ENCODE measurements at places on chromosomes 3 and 15.

GRCh38 chr3:114542359-114542758 is 248.5 kb downstream of the TIGIT start:
- no peak for DNase-seq

DNA sequence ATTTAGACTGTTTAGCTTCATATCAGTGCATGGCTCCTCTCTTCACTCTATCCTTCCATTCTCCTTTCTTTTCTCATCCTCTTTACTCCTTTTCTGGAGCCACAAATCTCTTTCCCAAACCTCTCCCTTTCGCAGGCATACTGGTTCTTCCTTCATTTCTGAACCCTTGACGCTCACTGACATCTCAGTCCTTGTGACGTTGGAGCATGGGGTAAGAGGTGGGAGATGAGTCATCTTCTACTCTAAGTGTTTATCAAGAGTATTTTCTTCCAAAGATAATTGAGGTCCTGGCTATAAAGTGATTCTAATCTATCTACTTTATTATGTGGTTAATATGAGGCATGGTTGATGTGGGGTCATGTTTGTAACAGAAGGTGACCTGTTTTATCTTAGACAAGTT is 414.2 kb downstream of the AGBL1 start:
- no peak for DNase-seq

GRCh38 chr3:186413615-186414415 is 51.8 kb upstream of the DGKG start:
- DNase-seq = peak; percentile 33

DNA sequence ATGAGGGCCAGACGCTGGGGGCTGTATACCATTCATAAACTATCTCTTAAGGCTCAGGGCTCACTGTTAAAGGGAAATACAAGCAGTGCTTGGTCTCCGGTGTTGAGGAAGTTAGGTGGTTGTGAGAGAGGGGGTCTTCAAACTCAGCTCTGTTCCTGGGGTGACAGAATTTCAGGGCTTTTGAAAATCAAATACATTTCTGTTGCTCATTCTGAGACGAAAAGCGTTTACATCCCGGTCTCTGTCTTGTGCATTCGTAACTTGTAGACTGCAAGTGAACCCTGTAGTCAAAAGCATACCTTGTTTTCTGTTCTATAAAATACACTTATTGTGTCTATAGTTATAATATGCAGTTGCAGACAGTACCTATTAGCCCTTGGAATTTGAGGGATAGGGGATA is 1.7 kb downstream of the SLCO3A1 start:
- DNase-seq = no peak

- no peak for DNase-seq
Observed at GRCh38 chr3:152198665-152199064, 70.1 kb upstream of the MBNL1 start.

DNA sequence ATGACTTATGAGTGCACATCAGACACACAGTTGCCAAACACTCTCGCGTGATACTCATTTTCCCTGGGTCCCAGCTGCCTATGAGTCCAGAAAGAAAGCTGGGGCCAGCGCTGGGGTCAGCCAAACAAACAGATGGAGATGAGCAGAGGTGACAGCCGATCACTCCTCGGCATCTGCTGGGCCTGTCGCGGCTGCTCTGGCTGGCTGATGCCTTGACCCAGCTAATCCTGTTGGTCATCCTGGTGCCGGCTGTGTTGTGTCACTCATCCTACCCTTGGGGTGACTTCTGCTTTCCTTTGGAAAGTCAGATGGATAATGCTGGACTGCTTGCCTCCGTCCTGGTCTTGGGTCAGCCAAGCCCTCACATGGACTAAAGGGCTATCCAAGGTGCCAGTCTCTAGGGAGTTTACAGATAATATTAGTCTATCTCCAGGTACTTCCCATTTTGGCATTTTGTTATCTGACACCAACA is 105.3 kb upstream of the PDZRN3 start:
- DNase-seq = no peak

GRCh38 chr15:57462381-57462780 is 86.1 kb downstream of the CGNL1 start:
- DNase-seq = no peak

GRCh38 chr3:31275038-31275572 is 257.6 kb upstream of the STT3B start:
- peak; percentile 72 for DNase-seq

- no peak for DNase-seq
Observed at GRCh38 chr3:182603501-182603900, 189.8 kb upstream of the ATP11B start.
